ENCODE measurements at places on chromosomes 6 and 20.

- DNase-seq: no peak
Observed at GRCh38 chr6:161111261-161111660, 119.7 kb downstream of the MAP3K4 start.

GRCh38 chr6:109253366-109253765 is 128.9 kb downstream of the CD164 start:
- no peak for DNase-seq

- no peak for DNase-seq
Observed at GRCh38 chr20:20443504-20443903, 75.6 kb downstream of the INSM1 start.

DNA sequence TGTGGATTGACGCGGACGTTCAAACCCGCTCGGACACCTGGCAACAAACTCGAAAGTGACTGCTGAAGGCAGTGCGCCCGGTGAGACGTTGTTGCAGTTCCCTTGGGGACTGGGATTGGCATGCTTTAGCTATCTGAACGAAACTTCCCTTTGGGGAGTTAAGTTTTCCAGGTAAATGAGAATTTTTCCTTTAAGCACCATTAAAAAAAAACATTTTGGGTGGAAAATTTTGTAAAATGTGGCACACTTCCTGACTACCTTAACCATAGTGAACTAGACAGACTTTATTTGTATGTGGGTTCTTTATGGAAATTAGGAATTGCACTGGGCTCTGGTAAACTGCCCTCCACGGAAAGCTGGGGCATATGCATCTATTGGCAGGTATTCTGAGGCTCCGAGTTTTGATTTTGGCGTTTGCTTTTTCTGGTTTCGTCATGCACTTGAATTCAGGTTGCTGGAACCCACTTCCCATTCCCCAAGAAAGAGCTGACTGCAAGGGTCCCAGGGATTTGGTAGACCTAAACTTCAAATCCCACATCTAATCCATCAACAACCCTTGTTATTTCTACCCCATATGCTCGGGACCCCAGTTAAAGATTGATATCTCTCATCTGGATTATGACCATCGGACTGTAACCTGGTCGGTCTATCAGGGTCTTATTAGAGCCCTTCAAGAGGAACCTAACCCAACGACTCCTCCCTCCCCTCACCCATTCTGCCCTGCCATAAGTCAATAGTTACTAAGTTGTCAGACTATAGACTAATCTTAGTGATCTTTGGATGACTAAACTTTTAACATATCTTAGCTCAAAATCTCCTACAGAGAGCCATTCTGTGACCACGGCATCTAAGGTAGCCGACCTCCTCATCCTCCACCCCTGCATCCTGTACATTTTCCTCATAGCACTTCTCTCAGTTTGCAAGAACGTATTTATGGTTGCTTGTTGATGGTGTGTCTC is 800 bp upstream of the DYNLT1 start:
- DNase-seq: peak; percentile 72

DNA sequence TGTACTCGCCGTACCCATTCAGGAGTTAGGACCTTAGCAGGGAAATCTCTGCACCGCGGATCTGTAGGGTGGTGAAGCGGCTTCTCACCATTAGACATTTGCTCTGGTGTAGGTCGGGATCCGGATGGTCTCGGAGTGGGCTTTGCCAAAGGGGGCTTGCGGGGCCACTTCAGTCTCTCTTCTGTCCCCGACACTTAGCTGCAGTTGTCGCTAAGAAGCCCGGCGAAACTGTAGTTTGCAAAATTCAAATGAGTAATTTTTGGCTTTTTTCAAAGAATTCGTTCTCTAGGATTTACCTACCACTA is 433 bp downstream of the QRSL1 start:
- no peak for DNase-seq

DNA sequence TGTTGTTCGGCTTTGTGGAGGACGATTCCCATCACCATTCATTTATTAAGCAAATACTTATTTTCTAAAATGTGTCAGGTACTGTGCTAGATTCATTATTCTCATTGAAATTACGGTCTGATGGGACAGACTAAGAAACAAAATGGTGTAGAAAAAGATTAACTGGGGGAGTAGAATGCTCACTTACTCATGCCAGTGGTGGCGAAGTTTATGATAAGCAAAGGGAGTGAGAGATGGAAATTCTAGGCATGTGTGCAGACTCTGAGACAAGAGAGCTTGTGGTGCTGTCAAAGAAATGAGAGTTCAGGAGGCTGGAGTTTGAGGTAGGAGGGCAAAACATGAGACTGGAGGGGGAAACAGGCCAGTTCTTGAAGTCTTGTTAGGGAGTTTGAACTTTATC is 896 bp downstream of the RPP21 start:
- DNase-seq: no peak

DNA sequence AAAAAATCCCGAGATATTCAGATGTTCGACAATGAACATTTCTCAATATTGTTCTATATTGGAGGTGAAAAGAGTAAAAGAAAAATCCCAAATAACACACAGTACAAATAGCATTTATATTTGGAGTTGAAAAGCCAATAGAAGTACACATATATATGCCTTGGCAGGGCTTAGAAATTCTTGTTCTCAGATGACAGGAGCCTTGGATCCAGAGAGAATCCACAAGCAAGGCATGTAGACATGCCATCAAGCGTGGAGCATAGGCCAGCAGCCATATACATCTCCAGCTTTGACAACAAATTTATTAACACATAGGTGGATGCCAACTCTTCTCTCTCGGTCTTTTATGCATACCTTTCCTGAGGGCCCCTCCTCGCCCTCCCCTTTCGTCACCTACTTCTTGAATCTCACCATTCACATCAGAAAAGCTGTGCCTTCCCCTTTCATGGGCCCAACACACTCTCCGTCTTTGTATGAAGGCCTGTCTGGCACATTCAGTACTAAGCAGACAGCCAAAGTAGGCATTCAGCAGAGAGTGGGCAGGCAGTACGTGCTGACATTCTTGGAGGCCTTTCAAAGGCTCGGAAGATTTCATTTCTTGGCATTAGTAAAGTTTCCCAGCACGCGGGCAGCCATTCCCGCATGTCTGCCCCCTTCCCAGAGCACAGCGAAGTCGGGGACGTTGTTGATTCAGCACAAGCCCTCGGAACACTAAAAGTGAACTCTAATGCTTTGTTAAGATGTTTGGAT is 18.2 kb downstream of the NEDD9 start:
- no peak for DNase-seq

DNA sequence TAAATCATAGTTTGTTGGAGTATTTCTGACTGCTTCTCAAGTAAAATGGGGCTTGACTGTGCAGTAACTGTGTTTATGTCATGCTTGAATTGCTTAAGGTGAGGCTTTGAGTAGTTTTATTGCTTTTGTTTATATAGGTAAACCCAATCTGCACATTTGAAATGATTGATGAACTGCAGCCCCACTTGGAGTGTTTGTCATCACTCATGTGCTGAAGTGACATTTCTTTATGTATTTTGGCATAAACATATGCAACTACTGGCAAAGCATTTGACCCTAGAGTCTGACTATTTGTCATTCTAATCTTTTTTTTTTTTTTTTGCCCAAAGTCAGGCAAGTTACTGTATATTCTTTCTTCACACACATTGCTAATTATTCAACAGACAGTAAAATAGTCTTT is 491.4 kb upstream of the POU3F2 start:
- no peak for DNase-seq

DNA sequence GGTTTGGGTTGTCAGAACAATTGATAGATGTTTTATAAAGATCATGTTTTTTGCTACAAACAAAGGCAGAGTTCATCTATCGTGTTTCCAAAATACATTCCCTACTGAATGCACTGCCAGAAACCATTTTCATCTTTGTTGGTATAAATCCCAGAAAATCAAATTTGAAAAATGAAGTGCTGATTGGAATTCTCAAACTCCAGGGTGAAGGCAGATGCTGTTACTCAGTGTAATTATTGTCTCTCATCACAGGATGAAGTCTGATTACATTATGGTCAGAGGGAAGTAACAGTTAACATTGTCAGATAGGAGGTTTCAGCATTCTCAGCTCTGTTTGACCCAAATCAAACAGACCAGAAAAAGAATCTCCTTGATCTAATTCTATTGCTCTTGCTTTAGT is 198.4 kb upstream of the KCNK16 start:
- no peak for DNase-seq

GRCh38 chr6:165823609-165824326 is 160.7 kb upstream of the PDE10A start:
- DNase-seq: no peak

DNA sequence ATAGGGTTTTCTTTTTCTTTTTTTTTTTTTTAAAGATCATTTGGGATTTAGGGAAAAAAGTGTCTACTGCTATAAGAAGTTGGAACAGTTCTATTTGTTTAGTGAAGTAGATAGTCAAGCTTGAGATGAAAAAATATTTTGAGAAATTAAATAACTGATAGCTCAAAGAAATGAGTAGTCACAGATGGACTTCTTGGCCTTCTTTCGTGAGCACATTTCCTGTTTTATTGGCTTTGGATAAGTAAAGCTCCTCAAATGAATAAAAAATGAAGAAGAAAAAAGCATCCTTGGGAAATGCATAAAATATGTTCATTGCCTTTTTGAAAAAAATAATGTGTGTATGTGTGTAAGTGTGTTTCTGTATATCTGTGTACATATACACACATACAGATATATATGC is 515.9 kb downstream of the GRIK2 start:
- DNase-seq: no peak

DNA sequence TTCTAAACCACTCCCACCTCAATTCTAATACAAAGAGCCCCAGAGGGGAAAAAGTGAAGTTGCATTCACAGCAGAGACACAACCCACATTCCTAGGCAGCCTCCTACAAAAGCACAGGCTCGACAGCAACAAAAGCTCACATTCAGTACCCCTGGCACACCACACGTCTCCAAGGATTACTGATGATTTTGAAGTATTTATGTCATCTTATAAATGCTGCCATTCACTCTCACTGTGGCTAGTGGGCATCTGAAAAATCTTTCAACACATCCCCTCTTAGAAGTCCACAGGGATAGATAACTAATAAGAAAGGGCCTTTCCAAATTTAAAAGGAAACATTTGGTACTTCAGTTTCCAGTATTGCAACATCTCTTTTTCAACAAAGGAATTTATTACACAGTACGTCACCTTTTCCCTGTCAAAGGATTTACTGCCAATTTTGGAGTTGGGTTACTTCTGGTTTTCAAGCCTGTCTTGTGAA is 146.7 kb downstream of the TASP1 start:
- DNase-seq: no peak

DNA sequence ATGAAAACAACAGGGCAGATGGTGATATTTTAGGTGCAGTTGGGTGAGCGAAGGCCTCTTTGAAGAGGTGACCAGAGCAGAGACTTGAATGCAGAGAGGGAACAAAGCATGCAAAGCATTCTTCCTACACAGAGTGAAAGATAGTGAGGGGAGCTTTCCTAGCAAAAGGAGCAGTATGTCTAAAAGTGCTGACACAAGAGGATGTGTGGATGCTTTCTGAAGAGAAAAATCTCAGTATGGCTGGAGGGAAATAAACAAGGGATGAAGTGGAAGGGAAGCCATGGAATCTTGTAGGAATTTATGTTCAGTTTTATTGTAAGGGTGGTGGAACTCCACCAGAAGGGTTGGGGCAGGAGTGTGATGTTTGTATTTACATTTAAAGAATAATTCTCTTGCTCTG is 128.6 kb downstream of the F13A1 start:
- DNase-seq: no peak

- no peak for DNase-seq
Observed at GRCh38 chr20:25251558-25251957, 3.7 kb downstream of the PYGB start.

GRCh38 chr6:11218538-11219399 is 13.7 kb downstream of the NEDD9 start:
- no peak for DNase-seq

DNA sequence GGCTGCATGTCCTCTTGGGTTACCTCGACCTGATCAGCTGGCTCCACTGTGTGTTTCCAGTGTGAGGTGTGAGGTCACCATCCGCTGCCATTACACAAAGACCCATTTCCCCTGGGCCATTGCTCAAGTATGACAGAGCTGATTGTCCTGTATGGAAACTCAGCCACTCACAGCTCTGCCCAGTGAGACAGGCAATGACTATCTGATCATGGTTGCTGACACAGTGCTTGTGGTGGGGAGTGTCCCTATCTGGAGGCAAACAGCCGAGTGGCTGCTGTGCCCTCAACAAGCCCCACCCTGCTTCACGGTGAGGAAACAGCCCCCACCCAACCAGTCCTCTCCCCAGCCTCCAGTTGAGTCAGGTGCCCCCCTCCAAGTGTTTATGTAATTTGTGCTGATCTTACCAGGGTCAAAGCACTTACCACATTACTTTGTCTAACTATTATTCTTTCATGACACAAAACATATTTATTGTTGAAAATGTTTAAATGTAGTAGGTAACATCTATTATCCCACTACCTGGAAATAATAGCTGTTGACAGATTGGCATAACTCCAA is 11.7 kb upstream of the MAPK13 start:
- DNase-seq: no peak

GRCh38 chr6:21331235-21331634 is 262.3 kb upstream of the SOX4 start:
- no peak for DNase-seq

DNA sequence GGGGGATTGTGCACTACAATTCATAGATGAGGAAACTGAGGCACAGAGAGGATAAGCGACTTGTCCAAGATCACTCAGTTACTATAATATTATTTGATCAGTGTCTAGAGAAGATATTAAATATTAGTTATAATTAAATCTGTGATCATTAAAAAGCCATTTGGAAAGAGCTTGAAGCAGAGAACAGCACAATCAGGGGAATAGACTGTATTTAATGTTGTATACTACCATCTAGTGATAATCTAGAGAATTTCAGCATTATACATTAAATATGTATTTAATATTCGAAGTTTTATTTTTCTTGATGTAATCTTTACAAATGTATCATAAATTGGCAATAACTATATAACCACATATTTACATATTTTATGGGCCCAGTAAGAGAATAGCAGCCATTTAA is 20.1 kb upstream of the MTCL3 start:
- no peak for DNase-seq

DNA sequence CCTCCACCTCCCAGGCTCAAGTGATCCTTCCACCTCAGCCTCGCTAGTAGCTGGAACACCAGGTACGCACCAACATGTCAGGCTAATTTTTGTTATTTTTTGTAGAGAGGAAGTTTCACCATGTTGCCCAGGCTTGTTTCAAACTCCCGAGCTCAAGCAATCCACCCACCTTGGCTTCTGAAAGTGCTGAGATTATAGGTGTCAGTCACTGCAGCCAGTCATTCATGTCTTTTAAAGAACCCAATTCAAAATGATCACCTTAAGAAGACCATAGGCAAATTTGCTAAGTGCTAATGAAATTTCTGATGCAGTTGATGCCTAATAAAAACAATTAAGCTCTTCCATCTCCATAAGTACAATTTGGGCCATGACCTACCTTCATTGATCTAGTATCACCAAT is 2.6 kb upstream of the VNN2 start:
- DNase-seq: no peak
